Thoracic aorta (tissue), 2 donors: ENCODE measurements at places on chromosomes 16 and 17. TPM values are rescaled to one million over a fixed set of nuclear protein-coding genes. Genes with fewer than 3 reads are reported as not detected.

GRCh38 chr16:746637-747036 is 5.8 kb upstream of the CIAO3 start:
- no peaks in the 10 kb centered on the region for H3K36me3 ChIP-seq
- H3K4me1 ChIP-seq, result no peaks in the 10 kb centered on the region
- DNase-seq, result no peak
- H3K4me3 ChIP-seq, result no peak overlapping the region

DNA sequence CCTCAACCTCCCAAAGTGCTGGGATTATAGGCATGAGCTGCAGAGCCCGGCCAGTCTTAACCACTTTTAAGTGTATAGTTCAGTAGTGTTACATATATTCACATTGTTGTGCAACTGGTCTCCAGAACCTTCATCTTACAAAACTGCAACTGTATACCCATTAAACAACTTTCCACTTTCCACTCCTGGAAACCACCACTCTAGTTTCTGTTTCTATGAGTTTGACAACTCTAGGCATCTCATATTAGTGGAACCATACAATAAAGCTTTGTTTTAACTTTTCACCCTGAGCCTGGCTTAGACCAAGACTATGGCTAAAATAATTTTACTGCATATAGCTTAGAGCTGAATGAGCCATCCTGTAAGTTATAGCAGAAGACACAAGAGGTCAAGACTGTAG is 108.0 kb upstream of the GOT2 start:
- H3K4me3 ChIP-seq, result no peak overlapping the region
- H3K36me3 ChIP-seq, result no peaks in the 10 kb centered on the region
- H3K27ac ChIP-seq, result no peak overlapping the region
- H3K27me3 ChIP-seq, result no peaks in the 10 kb centered on the region

DNA sequence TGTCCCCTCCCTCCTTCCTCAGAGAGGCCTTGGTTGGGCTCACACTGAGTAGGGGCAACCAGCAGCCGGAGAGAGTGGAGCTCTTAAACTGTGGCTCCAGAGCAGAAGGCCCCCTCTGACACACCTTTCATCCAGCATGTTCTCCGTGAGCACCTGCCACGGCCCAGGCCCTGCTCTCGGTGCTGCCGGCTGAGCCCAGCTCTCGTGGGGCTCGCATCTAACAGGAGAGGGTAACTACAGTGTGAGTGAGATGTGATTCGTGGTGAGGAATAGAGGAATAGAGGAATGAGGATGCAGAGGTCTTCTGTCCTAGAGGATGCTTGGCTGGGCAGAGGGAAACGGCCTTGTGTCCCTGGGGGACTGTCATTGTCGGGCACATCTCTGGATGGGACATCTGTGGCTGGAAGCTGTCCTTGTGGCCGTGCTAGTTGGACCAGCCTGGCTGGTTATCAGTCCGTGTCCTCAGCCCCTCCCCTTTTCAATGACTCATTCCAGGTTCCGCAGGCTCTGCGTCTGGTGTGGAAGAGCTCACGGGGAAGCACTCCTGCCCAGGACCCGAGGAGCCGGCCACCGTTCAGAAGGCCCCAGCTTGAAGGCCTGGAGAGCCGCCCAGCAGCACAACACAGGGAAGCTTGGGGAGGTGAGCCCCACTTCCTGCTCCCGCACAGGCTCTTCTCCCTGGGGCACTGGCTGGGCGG is 11.9 kb upstream of the DNASE1 start:
- no peaks in the 10 kb centered on the region for H3K27me3 ChIP-seq
- no peak overlapping the region for H3K4me3 ChIP-seq
- H3K4me1 ChIP-seq, result no peaks in the 10 kb centered on the region

- H3K4me3 ChIP-seq, result no peak overlapping the region
- H3K36me3 ChIP-seq, result no peaks in the 10 kb centered on the region
- no peak overlapping the region for H3K27ac ChIP-seq
Observed at GRCh38 chr16:74100395-74101326, 196.0 kb upstream of the PSMD7 start.

- no peak overlapping the region for H3K27ac ChIP-seq
- H3K4me1 ChIP-seq, result peaks cover 68% of the 10 kb centered on the region
- H3K36me3 ChIP-seq, result peaks cover 22% of the 10 kb centered on the region
- DNase-seq, result no peak
- H3K4me3 ChIP-seq, result no peak overlapping the region
- H3K27me3 ChIP-seq, result no peaks in the 10 kb centered on the region
Observed at GRCh38 chr17:38898812-38899348, 26.5 kb upstream of the LASP1NB start.

DNA sequence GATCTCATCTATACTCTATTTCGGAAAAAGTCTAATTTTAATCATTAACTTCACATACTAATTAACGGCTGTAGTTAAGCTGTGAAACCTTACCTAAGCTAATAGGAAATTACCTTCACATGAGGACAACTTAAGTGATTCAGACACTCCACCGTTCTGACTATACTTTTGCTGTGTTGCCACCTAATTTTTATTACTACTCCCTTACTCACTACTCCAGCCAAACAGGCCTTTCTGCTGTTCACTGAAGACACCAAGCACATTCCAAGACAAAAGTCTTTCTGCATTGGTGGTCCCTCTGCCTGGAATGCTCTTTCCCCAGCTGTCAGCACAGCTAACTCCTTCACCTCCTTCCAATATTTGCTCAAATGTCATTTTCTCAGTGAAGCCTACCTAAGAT is 1.3 kb downstream of the CMTR2 start:
- H3K27ac ChIP-seq, result no peak overlapping the region
- no peak for DNase-seq
- peaks cover 9% of the 10 kb centered on the region for H3K4me1 ChIP-seq
- H3K36me3 ChIP-seq, result peaks cover 26% of the 10 kb centered on the region

Gene FGF11
- total RNA-seq, result 0.68 TPM

Gene MYOCD
- 113 TPM for total RNA-seq

Gene GDPD3
- 6.0 TPM for total RNA-seq

Gene RPL13
- total RNA-seq, result 3,914 TPM

Gene MPO
- not detected for total RNA-seq

Gene NAA60
- 40.6 TPM for total RNA-seq
